ENCODE measurements at places on chromosomes 4 and X.
A peak's percentile ranks its signal among the peaks of the same experiment; 100 is the strongest.

DNA sequence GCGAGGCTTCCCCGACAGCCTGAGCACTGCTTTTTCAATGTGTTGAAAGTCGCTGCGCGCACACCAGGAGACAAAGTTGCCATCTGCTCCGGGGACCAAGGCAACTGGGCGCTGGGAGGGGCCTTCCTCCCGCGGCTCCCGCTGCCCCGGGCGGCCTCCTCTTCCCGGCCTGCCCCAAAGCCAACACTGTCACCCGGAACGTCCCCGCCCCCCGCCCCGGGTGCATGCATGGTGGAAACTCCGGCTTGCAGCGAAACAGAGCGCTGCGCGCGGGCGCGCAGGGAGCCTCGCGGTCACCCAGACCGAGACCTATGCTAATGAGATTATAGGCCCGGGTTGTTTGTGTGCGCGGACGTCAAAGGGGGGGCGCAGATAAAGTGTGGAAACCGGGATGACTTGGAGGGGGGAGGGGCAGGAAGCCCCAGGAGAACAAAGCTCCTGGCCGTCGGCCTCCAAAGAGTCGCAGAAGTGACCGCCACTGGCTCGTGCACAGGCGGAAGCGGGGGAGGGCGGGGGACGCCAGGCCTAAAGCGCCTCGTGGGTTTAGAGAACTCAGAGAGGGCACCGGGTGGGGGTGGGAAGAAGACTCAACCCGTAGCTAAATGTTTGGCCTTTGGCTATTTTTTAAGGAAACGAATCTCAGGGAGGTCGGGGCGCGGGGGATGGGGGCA, 88.8 kb downstream of the BCOR start:
- DNase-seq = no peak

GRCh38 chrX:43720082-43720481, 64.0 kb downstream of the MAOA start:
- DNase-seq = no peak

DNA sequence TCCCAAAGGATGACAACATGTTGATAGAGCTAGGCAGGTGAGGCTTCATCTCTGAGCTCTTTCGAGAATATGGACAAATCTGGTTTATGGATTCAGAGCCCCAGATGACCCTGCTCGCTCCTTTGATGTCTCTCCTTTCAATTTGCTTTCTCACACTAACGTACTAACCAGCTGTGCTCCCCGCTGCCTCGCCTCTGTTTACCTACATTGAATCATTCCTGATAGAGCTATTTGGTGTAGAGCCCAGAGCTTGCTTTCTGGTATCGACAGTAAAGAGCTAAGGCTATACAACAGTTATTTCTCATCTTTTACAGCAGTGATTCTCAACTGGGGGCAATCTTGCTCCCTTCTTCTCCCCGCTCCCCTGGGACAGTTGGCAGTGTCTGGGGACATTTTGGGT, 8.9 kb upstream of the PHKA2 start:
- no peak for DNase-seq

- DNase-seq = no peak
These were observed 38.6 kb downstream of the PHOX2B start for GRCh38 chr4:41709844-41710481.

DNA sequence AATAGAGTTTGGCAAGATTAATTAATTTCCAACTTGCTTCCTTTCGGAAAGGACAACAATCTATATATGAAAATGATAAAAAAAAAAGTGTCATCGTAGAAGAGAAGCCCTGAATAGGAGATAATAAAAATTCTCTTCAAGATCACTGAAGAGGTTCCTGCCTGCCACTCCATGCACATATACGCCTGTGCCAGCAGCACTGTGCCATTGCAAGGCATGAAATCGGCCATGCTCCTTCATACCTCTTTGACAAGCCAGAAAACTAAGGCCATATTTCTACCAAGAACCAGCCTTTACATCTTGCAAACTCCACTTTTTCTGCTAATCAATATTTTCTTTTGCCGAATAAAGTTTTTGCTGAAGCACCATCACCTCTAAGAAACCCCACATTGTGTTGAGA, 365.5 kb downstream of the CXXC4 start:
- no peak for DNase-seq

GRCh38 chr4:170400361-170400760, 310.6 kb upstream of the AADAT start:
- no peak for DNase-seq

DNA sequence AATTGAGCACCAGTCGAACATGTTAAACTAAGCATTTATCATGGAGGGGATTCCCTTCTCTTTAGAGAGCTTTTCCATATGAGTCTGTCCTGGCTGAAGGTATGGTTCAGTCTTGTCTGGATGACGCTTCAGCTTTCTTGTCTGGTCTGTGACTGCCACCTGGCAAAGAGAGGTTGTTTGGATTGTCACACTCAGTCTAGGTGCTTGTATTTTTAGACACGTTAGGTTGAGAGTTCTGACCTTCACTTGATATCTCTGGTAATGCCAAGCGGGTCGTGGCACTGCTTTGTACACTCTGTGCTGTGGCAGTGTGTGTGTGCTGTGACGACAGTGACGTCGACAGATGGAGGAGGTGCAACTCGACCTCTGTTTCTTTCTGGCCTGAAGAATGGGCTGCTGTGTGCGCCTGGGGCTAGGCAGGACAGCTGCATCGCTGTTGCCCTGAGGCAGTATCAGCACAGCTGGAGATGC, 12.6 kb downstream of the NOCT start:
- DNase-seq = no peak

- DNase-seq = no peak
These were observed at the start of gene MGAT4D for GRCh38 chr4:140497747-140498636. TSS of gene MGAT4D (minus strand) at chr4:140498293. CDS start at chr4:140498222, 71 bp downstream.

DNA sequence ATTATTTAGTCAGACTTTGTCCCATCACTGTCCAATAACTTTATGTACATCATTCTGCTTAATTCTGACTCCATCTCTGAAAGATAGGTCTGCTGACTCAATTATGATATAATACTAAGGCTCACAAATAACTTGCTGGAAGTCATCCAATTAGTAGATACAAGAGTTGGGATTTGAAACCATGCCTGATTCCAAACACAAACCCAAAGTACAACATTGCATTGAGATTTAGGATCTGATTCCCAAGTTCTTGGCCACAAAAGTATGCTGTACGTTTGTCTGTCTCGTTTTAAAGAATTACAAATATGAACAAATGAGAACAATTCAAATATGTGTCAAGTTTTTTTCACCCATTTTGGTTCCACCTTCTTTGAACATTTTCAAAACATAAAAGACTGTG, 108.8 kb downstream of the AMELX start:
- no peak for DNase-seq

GRCh38 chrX:48490661-48491060, 14.7 kb downstream of the FTSJ1 start:
- no peak for DNase-seq

GRCh38 chr4:183348706-183349659, 26.8 kb upstream of the CLDN24 start:
- no peak for DNase-seq

- DNase-seq = no peak
These were observed 415.2 kb upstream of the NR3C2 start for GRCh38 chr4:148857239-148857972.

DNA sequence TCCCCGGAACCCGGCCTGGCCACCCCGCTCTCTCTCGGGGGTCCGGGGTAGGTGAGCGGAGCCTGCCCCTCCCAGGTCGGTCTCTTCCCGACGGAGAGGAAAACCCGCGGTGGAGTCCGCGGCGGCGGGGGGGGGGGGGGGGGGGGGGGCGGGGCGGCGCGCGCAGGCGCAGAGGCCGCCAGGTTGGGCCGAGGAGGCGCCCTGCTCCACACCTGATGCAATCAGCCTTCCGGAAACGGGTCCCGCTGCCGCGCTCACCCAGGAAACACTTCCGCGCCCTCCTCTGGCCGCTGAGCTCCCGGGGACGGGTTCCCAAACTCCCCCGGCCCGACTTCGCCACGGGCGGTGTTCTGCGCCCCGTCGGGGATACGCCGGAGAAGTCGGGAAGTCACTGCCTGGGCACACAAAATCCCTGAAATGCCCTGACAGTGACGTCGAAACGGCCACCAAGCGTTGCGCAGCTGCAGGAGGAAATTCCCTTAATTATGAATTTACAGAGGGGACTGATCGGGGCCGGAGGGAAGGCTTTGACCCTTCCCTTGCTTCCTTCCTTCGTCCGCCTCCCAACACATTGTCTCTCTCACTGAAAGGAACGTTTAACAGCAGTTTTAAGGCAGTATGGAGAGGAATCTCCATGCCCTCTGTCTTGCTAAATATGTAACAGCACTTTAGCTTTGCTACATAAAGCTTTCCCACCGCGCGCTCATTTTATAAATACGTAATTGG, 2.1 kb upstream of the APBB2 start:
- peak; percentile 3 for DNase-seq

GRCh38 chr4:71680706-71681105, 103.2 kb downstream of the GC start:
- DNase-seq = no peak

- no peak for DNase-seq
These were observed 3.6 kb upstream of the ASB11 start for GRCh38 chrX:15319075-15319474.

- no peak for DNase-seq
These were observed 288.6 kb upstream of the NR3C2 start for GRCh38 chr4:148730766-148731165.

GRCh38 chr4:109390115-109390768, 43.4 kb upstream of the SEC24B start:
- no peak for DNase-seq

GRCh38 chr4:77899607-77900006, 37.0 kb downstream of the MRPL1 start:
- no peak for DNase-seq

GRCh38 chr4:38868059-38868960, 704 bp downstream of the FAM114A1 start:
- no peak for DNase-seq

GRCh38 chr4:6732441-6733357, 16.7 kb downstream of the BLOC1S4 start:
- no peak for DNase-seq

GRCh38 chrX:154013614-154014360, 5.9 kb downstream of the IRAK1 start:
- DNase-seq = no peak

DNA sequence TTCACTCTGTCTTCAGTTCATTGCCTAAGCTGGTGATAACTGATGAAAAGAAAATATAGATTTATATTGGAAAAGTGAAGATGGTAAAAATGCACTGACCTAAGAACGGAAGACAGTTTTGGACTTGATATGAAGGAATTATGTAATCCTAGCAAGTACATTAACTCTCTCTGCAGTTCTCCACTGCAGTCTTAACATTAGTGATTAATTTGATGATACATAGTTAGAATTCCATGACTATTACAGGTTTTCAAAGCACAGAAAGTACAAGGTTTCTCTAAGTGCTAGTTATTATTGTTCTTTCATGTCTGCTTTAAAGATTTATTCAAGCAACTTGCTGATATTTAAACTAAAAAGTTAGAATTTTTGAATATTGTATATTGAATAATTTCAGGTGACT, 1591.7 kb upstream of the ADGRL3 start:
- no peak for DNase-seq

DNA sequence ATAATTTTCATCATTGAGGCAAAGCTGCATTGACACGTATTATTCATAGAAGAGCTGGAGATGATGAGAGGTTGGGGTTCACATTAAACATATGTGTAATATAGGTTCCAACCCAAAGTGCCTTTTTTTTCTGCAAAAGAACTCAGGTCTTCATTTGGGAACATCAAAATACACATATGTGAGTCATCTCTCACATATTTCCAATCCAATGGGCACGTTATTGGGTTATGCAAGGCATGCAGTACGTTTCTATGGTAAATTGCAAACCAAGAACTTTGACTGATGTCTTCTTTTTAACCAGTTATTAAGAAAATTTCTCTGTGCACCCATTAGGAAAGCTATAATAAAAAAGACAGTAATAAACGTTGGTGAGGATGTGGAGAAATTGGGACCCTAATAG, 150.3 kb upstream of the FAM9B start:
- no peak for DNase-seq

GRCh38 chr4:181776264-181777054, 466.7 kb upstream of the TENM3 start:
- DNase-seq = no peak

GRCh38 chr4:151667048-151667447, 93.8 kb downstream of the GATB start:
- no peak for DNase-seq

GRCh38 chr4:3010577-3010976, 47.2 kb downstream of the GRK4 start:
- no peak for DNase-seq

DNA sequence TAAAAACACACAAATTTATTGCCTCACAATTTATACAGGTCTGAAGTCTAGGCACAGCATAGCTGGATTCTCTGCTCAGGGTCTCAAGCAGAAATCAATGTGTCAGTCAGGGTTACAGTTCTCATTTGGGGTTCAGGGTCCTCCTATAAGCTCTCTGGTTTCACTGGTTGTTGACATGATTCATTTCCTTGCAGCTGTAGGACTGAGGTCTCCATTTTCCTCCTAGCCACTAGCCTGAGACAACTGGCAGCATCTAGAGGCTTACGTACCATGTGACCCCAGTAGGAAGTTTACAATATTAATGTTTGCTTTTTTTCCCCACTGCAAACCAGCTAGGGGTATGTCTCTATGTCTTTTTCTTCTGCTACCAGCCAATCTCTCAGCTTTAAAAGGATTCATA, 102.5 kb downstream of the CPEB2 start:
- DNase-seq = no peak

- DNase-seq = peak; percentile 53
These were observed at the start of gene TSPAN6 for GRCh38 chrX:100636321-100636991. TSS of gene TSPAN6 (minus strand) at chrX:100636806. CDS start at chrX:100636694, 112 bp downstream.

Data from activated T-helper 1 cell treated with Interleukin-2 at 50 U/mL for 16 hours (primary cell).